ENCODE measurements at places on chromosomes 5 and 9.

- DNase-seq: no peak
These were observed 94.3 kb upstream of the EQTN start for GRCh38 chr9:27391040-27391895.

GRCh38 chr9:81896070-81896469 lies 32.2 kb upstream of the SPATA31D4 start:
- DNase-seq: no peak

GRCh38 chr9:108093773-108094675 lies 604.5 kb upstream of the KLF4 start:
- no peak for DNase-seq

DNA sequence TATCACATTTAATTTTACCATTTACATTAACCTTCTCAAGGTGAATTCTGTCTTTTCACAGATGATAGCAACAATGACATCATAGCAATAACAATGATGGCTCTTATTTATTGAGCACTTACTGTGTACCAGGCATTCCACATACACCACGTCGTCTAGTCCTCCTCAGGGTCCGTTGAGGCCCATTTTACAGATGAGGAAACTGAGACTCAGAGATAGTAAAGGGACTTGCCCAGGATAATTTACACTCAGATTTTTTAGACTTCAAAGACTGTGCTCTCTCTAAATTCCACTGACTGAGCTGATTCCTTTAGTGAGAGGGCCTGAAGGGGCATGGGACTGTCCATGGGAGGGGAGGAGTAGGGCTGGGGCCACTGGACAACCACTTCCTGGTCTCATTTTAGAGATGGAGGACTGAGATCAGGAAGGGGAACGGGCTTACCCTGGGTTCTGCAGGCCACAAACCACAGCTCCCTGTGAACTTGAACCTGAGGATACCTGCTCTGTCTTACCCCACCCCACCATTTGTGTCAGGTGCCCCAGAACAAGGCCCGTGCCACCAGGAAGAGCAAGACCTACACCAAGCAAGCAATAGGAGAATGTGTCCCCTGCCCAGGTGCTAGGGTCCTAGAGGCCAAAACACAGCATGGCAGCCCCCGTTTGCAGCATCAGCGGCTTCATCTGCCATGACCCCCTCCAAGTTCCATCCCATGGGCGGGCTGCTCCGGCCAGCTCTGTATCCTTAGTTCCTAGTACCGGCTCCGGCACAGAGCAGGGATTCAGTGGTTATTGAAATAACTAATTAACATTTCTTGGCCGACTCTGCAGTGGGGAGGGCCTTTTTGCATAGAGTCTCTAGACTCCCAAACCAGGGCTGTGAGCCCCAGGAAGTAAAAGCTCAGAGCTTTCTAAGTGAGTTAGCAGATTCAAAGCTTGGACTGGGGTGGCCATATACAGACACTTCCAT lies 96.6 kb downstream of the RGS3 start:
- no peak for DNase-seq

- DNase-seq: no peak
These were observed 289.8 kb downstream of the NTRK2 start for GRCh38 chr9:84959339-84959738.

DNA sequence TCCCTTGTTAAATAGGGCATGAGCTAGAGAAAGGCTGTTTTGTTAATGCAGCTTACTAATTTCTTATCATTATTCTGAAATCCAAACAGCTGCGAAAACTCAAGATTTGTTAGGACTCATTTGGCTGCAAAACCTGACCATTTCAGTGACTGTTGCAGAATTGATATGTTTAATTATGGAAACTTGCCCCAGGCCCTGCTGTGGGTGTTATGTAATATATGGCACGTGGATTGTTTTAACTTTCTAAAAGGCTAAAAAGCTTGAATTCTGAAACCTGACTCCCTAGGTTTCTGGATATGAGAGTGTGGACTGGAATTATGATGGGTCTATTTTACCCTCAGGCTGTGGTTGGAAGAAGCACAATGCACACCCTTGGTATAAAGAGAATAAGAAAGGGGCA lies 4.4 kb downstream of the IL9 start:
- no peak for DNase-seq

DNA sequence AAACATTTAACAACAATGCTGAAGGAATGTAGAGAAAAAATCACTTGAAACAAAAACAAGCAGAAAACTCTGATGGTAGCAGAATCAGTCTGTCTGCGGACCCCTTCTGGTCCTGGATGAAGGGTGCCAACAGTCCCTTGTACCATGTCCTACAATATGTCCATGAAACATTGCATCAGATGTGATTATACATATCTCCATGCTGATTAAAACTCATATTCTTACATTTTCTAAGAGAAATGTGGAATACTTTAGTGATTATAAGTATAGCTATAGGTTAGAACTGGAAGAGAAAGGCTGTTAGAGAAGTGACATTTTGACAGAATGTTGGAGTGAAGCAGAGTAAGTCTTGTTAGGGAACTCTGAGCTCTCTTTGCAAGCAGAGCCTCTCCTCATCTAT lies 286.1 kb downstream of the SH3GL2 start:
- DNase-seq: no peak

GRCh38 chr9:90025816-90026215 lies 421.0 kb downstream of the GADD45G start:
- DNase-seq: no peak

GRCh38 chr5:56406221-56406620 lies 173.1 kb upstream of the ANKRD55 start:
- no peak for DNase-seq

- no peak for DNase-seq
These were observed 54.2 kb upstream of the SLC25A51 start for GRCh38 chr9:37958154-37958553.

DNA sequence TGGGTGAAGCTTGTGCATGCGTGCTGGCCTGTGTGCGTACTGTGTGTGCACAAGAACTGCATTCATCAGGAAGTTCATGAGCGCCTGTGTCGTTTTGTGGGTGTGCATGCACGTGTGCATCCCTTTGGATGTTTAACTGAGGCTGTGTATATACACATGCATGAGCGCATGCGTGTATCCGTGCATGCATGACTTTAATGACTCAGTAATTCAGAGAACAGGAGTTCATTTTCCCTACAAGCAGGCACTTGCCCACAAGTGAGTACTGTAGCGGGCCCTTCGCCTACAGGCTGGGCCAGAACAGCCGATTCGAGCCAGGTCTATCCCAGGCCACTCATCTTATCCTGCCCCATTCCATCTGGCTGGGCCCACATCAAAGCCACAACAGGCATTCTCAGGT lies 29.8 kb downstream of the CORO2A start:
- DNase-seq: no peak

GRCh38 chr9:69877852-69878514 lies 57.4 kb downstream of the CFAP95 start:
- DNase-seq: no peak

DNA sequence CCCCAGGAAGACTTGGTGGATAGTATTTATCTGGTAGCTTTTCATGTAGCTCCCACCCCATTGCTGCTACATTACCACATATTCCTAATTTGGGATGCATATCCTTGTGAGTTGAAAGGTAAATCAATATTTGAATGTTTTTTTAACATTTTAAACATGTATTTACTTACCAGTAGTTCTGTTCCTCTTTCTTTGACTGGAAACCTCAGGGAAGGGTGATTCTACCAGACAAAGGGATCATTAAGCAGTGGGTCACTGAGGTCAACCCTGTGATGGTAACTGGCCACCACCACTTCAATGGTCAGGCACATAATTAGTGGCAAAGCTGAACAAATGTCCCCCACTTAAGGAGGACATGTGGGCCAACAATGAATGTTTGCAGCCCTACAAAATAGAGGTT lies 27.2 kb upstream of the KLF9 start:
- DNase-seq: no peak

- no peak for DNase-seq
These were observed 1.4 kb downstream of the PAX5 start for GRCh38 chr9:37032713-37033112.

Data from T-helper 22 cell (primary cell).